ENCODE measurements at places on chromosomes 5 and 9.

DNA sequence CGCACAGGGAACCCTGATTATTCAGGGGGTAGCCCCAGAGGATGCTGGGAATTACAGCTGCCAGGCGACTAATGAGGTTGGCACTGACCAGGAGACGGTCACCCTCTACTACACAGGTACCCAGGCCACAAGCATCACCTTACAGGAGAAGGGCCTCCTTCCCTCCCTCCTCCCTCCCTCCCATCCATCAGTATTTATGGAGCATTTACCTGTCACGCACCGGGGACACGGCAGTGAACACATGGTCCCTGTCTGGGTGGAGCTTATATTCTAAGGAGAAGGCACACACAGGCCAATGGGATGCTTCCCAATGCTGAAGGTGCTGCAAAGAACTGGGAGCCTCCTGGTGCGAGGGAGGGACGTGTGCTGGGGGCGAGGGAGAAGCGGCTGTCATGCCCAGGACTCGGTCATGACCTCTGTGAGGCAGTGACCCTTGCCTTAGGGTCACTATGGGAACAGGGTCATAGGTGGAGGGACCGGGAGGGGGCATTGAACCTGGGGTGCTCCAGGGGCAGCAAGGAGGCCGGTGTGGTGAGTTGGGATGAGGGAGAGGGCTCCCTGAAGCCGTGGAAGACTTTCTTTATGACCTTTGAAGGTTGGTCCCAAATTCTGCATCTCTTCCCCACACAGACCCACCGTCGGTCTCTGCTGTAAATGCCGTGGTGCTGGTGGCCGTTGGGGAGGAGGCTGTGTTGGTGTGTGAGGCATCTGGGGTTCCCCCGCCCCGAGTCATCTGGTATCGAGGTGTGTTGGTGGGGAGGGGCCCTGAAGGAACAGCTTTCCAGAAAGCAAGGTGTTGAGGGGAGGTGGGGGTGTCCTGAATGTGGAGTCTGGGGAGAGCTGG is 41.5 kb downstream of the HMCN2 start:
- no peak for DNase-seq

DNA sequence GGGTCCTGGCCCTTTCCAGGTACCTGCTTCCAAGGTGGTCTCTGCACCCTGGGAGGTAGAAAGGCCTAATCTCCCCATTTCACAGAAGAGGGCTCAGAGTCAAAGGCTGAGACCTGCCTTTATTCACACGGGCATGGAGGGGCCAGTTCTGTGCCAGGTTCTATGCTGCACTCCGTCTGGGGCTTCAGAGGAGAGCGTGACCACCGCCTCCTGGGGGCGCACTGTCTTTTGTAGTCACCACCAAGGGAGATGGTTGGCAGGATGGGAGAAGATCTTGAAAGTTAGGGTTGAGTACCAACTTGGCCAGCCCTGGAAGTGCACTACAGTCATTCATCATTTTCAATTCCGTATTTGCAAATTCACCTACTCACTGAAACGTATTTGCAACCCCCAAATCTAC is 23.7 kb upstream of the PRDM12 start:
- DNase-seq = no peak

DNA sequence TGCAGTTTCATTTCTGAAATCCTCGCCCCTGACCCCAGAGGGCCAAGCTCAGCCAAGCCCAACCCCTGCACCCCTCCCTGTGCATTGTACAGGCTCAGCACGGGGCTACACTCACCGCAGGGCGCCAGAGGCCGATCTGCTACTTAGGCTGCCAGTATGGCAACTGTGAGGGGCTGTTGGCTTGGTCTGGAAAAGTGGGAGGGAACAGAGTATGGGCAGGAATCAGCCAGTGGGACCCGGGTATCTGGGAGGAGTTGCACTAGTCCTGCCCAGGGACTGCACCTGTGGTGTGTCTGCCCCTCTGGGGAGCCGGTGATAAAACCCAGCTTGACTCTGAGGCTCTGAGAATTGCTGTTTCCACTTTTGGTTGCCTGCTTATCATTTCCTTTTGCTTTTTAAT is 167.4 kb upstream of the KIF2A start:
- no peak for DNase-seq

DNA sequence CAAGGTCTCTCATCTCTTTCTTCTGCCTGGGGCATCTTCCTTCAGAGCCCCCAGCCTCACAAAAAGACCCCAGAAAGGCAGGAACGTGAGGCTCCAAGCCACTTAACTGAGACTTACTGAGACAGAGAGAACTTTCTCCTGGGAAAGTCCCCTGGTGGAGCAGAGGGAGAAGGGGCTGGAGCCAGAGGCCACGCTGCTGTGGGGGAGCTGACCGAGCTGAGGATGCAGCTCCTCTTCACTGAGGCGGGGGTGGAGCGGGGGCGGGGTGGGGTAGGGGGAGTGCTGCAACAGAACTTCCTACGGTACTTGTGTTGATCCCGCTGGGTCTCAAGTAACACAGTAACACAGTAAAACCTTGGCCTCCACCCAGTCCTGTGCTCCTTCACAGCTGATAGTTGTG is 204.0 kb downstream of the FSTL4 start:
- DNase-seq = no peak

DNA sequence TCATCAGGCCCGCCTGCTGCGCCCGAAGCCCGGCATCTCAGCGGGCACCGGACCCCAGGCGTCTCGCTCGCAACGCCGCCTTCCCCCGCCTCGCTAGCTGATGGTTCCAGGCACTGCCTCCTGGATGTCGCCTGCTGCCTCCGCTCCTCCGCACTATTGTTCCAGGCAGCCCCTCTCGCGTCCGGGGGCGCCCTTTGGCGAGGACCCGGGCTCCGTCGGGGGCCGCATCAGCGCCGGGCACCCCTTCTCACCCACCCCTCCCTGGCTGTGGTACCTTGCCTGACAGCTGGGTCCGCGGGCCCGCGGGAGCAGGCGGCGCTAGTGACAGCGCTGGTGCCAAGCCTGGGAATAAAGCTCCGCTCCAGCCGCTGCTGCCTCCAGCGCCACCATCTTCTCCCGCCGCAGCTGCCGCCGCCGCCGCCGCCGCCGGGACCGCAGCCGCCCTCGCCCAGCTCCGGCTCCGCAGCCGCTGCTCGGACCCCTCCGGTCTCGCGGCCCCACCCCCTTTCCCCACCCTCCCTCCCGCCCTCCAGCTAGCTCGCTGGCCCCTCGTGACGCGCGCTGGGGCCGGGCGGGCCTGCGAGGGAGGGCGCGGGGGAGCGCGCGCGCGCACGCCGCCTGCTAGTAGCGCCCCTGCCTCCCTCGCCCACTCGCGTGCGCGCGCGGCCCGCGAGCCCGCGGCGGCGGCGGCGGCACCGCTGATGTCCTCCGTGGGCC is at the start of gene APBA1:
Gene APBA1, minus strand, starts transcription at position 493 of the 717 bp plus-strand sequence.
- DNase-seq = peak; percentile 48

GRCh38 chr9:6305954-6306563 is 22.1 kb upstream of the TPD52L3 start:
- DNase-seq = peak; percentile 14

- no peak for DNase-seq
Observed at GRCh38 chr9:123893115-123893514, 36.8 kb downstream of the DENND1A start.

GRCh38 chr9:72140586-72140985 is 8.7 kb upstream of the GDA start:
- no peak for DNase-seq

DNA sequence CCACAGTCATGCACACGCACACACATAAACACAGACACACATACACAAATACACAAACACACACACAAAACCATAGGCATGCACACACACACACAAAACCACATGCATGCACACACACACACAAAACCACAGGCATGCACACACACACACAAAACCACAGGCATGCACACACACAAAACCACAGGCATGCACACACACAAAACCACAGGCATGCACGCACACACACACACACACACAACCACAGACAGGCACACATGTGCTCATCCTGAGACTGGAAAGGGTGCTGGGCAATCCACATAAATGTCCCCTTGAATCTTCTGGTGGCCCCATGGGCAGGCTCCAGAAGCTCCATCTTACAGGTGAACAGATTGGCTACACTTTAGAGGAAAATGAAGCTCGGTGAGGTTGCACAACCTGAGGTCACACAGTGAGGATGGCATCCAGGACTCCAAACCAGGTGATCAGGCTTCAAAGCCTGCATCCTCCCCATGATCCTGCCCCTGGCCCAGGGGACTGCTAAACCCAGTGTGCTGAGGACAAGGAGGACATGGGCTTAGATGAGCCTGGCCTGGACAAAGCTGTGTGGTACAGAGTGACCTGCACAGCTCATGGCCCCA is 144.8 kb downstream of the GADD45G start:
- no peak for DNase-seq

DNA sequence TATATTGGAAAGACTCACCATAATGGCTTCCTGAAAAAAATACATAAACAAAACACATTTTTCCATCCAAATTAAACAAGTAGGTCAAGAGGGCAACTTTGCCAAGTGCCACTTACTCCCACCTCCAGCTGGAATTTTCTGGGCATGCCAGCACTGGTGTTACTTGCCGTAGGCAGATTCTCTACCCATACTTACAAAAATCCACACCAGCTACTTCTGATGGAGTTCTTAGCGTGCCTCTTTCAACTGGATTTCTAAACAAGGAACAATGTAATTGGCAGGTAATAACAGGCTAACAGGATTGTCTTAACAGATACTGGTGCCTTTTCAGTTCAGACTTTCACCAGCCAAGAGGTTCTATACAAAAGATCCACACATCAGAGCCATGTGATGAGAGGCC is 301.4 kb downstream of the MLLT3 start:
- DNase-seq = no peak

DNA sequence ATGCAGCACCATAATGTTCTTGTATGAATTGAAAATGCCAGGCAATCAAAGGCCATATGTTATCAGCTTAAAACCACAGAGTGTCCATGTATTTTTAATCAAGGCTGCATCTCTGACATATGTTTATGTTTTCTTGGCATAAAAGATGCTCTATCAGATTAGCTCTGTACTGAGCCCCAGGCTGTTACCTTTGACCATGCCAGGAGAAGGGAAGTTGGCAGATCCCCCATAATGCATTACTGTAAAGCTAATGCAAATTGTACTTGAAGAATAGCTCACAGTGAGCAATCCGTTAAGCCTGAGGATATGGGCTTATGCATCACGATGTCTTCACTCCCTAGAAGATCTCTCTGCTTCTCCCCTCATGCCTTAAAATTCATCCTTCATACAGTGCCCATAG is 414.4 kb downstream of the BRINP1 start:
- no peak for DNase-seq

DNA sequence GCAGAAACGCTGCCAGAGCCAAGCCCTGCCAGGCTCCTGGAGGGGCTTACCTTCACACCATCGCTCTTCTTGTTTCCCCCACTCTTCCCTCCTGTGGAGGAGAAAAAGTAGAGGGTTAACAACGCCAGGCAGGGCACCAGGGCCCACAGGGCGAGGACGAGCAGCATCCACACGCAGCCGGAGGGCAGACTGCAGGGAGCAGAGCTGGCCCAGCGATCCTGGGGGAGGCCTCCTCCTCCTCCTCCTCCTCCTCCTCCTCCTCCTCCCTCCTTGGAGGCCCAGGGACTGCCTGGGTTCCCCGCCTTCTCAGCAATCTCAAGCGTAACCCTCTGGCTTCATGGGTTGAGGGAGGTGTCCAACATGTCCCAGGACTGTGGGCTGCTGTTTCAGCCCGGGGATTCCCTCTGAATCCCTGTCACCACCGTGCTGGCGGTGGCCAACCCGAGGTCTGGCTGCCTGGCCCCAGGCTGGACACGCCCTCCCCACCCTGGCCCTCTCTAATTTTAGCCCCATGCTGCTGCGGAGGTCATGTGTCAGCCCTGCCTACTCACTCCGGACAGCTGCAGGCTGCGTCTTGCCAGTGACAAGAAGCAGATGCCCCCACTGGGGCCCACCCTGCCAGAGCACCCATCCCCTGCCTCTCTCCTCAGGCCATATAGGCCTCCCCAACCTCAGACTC is 44.3 kb downstream of the CAMK2A start:
- no peak for DNase-seq

- no peak for DNase-seq
Observed at GRCh38 chr5:136013559-136013958, 15.2 kb upstream of the TGFBI start.

GRCh38 chr9:107488375-107489143 is 1.0 kb downstream of the KLF4 start:
- peak; percentile 22 for DNase-seq

DNA sequence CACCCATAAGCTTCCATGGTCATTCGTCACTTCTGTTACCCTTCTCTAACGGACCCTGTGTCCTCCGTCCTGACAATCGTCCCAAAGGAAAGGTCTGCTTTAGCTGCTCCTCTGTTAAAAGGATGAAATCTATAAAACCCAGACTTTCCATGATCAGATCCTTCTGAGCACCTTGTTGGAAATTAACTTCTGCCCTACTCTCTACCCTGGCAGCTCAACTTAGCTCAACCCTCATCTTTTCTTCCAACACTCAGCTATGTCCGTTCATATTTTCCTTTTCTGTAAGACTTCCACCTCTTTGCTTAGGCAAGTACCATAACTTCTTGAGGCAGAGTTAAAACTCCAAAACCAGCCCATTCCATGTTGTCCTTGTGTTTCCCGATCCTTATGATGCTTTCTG is 205.4 kb downstream of the SPATA31A6 start:
- DNase-seq = no peak

DNA sequence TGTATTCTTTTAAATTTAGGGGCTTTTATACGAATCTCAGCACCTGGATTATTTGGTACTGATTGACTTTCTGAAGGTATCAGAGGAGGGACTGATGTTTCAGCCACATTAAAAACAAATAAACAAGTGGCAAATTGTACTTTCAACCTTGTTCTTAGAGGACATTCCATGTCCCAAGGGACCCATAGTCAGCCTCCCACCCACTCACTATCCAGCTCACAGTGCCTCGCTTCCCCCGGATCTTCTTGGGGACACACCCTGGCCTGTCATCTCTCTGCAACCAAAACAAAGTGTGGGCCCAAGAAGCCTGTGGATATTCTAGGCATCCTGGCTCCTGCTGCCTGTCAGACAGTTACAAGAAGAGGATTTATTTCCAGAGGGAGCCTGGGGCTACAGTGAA is 8.8 kb upstream of the BOD1 start:
- DNase-seq = no peak

- no peak for DNase-seq
Observed at GRCh38 chr5:38446029-38446522, 110.4 kb downstream of the LIFR start.

DNA sequence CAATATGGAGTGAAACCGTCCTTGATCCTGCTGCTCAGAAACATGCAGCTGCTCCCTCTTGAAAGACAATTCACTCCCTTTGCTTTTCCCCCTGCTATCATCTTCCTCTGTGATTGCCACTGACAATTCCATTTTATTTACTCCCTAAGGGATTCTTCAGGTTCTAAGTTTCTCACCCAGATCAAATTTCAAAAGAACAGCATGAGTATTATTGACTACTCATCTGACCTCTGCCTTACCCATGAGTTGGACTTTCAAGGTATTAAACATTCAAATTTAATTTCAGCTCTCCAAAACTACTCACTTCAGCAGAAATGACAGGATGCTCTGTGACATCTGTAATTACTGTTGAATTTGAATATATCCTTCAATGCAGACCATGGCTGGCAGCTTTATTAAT is 236.5 kb upstream of the HAPLN1 start:
- DNase-seq = peak; percentile 2

GRCh38 chr5:72688916-72689315 is 127.5 kb upstream of the TNPO1 start:
- no peak for DNase-seq
